ENCODE measurements at places on chromosomes 4 and X.

GRCh38 chr4:65353098-65353497 is 317.2 kb downstream of the EPHA5 start:
- no peak for DNase-seq

DNA sequence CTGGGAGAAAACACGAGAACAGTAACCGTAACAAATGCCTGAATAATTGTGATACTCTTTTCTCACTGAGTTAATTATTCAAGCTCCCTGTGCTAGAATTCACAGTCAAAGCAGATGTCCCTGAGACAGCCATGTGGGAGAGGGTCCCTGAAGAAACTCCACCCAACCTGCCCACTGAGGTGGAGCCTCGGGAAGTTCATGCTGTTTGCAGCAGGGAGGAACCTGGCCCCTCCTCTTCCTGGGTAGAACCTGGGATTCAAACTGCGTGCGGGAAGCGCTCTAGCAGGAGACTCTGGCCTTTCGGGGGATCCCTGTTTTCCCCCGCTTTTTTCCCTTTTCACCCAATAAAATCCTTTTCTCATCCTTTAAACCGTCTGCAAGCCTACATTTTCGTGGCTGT is 20.2 kb upstream of the RHOH start:
- no peak for DNase-seq

- DNase-seq: no peak
Measured at GRCh38 chr4:159292137-159292896, 189.4 kb downstream of the RAPGEF2 start.

DNA sequence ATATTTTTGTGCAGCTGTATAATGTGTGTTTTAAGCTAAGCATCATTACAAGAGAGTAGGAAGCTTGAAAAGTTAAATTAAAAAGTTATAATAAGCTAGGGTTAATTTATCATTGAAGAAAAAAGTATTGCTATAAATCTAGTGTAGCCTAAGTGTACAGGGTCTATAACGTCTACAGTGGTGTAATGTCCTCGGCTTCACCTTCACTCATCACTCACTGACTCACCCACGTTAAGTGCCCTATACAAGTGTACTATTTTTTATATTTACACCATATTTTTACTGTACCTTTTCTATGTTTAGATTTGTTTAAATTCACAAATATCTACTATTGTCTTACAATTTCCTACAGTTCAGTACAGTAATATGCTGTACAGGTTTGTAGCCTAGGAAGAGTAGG is 23.5 kb downstream of the ARAP2 start:
- DNase-seq: no peak

GRCh38 chr4:78518561-78518960 is 33.0 kb upstream of the ANXA3 start:
- DNase-seq: no peak

DNA sequence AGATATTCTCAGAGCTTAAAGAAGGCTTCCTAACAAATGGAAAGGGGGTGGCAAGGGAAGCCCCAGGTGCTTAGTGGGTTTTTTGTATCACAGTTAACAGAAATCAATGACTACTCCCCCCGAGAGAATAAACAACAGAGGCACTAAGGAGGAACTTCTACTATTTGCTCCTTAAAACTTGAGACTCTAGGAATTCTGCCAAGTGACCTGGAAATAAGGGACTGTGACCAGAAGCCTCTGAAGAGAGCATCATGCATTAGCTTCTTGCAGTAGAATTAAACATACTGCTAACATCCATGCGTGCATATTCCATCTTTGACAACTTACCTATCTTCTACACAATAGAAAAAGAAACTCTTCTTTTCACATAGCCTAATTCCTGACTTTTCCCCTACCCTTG is 86.8 kb downstream of the CAMK2D start:
- no peak for DNase-seq

DNA sequence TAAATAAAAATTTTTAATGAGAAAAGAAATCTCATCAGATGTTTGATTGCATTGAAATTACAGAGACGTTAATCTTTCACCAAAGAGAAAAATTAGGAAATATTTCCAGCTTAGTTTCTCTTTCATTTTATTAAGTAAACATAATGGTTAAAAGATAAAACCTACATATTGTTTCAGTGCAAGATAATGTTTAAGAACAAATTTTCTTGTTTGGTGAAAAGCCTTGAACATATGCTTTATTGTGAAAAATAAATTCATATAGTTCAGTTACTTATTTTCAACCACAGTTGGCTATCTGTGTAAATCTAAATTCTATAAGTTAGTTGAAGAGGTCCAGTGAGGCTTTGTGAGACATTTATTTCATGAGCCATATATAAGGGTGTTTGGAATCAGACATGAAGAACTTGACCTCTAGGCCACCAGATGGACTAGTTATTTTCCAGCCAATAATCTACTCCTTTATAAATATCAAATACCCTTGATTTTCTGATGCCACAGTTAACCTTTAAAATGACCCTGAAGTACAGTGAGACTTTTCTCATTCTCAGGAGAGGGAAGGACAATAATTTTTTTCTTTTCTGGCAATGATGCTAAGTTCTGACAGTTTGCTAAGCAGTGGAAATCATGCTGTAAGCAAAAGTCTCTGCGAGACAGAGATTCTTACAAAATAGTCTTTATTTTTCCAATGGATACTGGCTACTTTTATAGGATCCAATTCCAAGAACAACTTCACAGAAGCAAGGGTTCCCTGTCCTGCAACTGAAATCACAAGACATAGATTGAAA is 2.5 kb downstream of the ARSJ start:
- DNase-seq: no peak

DNA sequence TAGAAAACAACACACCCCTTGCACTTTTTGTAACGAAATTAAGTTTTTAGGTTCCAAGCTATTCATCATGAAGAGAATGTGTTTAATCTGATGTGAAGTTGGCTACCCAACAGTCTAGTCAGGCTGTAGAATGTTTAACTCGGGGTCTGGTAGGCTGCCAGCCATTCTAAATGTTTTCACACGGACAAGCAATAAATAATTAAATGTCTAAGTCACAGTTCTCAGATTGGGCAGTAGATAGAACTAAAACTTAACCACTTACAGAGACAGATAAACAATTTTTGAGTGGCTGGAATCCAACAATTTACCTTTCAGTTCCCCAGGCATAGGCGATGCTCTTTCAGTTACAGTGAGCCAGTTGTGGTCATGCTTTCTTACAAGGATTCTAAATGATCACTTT is 66.5 kb downstream of the CHIC2 start:
- DNase-seq: no peak

DNA sequence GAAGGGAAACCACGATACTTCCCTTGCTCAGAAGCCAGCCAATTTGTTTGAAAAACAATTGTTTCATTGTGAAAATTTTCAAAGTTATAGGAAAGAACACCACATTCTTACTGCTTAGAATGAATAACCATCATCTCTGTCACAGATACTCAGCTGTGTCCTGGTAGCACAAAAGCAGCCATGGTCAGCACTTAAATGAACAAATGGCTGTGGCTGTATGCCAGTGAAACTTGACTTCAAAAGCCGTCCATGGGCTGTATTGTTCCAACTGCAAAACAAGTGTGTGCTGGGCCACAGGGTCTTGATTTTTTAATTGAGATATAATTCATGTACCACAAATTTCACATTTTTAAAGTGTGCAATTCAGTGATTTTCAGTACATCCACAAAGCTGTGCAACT is 19.6 kb downstream of the NSDHL start:
- DNase-seq: no peak

DNA sequence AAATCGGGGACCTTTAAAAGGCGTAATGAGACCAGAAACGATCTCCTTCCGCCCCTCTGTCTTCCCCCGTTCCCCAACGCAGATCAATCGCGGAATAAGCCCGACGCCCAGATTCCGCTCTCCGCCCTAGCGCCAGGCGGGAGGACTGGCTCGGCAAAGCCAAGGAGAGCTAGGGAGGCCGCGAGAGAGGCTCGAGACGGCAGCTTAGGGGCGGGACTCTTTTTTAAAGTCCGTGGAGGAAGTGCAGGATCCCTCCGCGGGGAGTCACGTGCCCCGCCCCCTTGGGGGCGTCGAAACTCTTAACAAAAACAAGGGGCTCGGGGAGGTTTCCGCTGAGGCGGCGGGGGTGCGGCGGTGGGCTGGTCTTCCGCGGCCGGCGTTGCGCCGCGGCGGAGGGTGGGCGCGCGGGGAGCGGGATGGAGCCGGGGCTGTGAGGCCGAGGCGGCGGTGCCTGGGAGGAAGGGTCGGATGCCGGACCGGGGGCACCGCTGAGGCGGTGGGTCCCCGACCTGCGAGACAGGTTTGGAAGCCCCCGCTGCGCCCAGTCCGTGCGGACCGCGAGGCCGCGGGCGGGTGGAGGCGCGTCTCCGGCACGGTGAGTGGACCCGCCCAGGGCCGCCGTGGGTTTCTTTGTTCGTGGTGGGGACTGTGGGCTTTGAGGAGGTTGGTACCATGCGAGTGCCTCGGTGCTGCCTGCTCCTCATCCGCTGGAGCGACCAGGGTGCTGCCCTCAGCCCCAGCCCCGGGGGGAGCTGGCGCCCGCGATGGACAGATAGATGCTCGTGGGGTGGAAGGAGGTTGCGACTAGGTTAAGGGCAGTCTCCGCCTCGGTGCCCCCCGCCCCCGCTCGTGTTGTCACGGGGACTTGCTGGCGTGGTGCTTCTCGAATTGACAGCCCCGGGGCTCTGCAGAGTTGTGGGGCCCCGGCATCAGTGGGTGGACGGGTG is at the start of gene CCNG2:
Gene CCNG2, plus strand, starts transcription at position 296 of the 947 bp plus-strand sequence. CDS start 1,326 bp downstream, outside the sequence.
- DNase-seq: peak; percentile 75

- DNase-seq: no peak
Measured at GRCh38 chr4:36332023-36332781, 50.8 kb downstream of the DTHD1 start.
